Neural crest cell (in vitro differentiated cells): ENCODE measurements at places on chromosomes 7 and 10. TPM values are rescaled to one million over a fixed set of nuclear protein-coding genes. Genes with fewer than 3 reads are reported as not detected.

AGMO gene
- 0.51 and 1.0 TPM in 2 replicates for total RNA-seq

PILRA gene
- 2.6 and 2.7 TPM in 2 replicates for total RNA-seq

DNA sequence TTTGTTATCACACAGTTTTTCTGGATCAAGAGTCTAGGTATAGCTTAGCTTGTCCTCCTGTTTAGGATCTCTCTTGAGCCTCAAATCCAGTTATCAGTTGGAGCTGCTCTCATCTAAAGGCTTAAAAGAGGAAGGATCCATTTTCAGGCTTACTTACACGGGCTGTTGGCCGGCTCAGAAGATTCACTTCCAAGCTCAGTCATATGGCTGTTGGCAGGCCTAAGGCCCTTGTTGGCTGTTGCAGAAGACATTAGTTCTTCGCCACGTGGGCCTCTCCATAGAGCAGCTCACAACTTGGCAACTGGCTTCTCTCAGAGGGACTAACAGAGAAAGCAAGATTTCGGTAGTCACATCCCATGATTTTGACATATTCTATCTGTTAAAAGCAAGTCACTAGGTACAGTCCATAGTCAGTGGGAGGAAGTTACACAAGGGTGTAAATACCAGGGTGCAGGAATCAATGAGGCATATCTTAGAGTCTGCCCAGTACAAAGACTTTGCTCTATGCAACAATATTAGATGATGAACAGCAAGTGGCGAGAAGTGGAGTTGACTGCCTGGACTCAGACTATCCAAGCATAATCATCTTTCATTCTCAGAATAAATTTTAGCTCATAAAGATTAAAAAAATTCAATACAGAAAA, 280.1 kb upstream of the MBL2 start:
- no peaks in the 10 kb centered on the region for H3K4me1 ChIP-seq
- H3K4me3 ChIP-seq, result no peak overlapping the region
- no peaks in the 10 kb centered on the region for H3K27me3 ChIP-seq

DNA sequence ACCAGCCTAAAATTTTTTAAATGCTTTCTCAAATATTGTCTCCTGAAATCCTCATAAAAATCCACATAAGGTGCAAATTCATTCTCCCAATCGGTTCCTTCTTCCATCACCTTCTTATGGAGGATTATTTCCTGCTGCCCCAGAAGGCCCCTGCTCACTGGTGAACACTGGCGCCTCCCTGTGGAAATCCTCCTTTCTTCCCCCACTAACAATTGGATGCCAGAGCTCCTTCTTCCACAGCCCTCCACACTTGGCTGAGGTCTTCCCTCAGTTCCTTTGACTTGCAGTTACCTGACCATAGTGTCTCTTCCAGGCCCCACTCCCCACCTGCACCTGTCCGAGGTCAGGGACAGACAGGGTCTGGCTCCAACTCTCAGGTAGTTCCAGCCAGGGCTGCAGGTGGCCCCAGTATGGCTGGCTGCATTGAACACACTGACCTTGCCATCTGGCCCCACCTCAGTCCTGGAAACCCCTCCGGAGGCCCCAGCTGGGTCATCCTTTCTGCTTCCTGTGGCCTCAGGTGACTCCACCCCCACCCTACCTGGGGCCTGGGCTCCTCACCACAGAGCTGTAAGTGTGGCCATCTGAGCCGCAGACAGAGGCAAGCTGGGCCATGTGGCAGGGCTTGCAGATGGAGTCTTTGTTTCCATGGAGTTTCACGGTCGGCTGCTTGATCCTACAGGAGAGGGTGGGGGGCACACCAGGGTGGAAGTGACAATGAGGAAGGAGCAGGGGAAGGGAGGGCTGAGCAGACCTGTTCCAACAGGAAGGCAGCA, 18.4 kb downstream of the SPOCK2 start:
- peak overlapping the region; percentile 92 for H3K27ac ChIP-seq
- no peak for DNase-seq
- H3K4me1 ChIP-seq, result peaks cover 23% of the 10 kb centered on the region

DNA sequence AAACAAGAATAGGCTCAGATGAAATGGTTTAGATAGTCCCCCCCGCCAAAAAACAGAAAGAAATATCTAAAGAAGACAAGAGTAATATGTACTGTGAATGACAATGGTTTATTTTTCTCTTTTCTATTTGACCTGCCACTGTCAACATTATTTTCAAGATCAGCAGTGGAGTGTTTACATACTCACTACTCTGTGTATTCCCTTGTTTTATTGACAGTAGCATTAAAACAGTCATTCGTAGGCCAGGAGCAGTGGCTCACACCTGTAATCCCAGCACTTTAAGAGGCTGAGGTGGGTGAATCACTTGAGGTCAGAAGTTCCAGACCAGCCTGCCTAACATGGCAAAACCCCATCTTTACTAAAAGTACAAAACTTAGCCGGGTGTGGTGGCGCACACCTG, 245.3 kb upstream of the SLC26A5 start:
- no peaks in the 10 kb centered on the region for H3K36me3 ChIP-seq
- H3K4me3 ChIP-seq, result no peak overlapping the region
- H3K4me1 ChIP-seq, result peaks cover 9% of the 10 kb centered on the region
- no peak overlapping the region for H3K27ac ChIP-seq

DNA sequence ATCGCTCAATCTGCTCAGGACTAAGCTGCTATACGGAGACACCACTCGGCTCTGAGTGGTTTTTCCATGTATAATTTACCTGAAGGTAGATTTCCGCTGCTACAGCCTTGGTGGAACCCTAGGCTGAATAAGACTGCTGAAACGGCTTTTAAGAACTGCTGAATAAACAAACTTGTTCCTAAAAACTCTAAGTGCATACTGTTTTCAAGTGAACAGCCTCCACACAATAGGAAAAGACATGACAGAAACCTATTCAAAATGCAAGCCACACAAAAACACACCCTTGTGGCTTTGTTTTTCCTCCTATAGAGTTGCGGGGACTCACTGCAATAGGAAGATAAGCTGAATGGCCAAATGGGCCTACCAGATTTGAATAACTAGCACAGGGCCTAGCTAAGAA, 117.2 kb downstream of the UBE2H start:
- no peak overlapping the region for H3K4me3 ChIP-seq
- H3K36me3 ChIP-seq, result no peaks in the 10 kb centered on the region
- DNase-seq, result no peak
- no peak overlapping the region for H3K27ac ChIP-seq
- no peaks in the 10 kb centered on the region for H3K27me3 ChIP-seq

DNA sequence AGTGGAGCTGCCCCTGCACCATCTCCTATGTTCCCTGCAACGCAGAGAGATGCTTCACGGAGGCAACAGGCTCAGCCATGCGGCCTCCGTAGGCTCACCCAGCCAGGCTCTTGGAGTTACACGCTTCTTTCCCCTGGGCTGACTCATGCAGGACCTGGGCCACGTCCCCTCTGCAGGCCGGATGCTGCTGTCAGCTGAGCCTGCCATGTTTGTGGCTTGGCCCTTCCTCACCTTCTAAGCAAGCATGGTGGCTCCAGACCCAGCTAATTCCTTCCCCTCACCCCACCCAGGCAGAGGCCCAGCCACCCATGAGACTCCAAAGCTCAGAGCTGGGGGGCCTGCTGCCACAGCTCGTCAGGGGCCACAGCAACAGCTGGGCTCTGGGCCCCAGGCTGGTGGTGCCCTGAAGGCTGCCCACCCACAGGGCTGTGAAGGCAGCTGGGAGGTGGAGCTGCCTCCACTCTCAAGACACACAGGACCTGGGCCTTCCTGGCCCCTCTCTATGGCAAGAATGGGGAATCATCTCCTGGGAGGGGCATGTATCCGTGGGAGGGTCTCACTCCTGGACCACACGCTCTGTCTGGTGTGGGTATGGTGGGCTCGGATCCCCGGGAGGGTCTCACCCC, 219.6 kb downstream of the ELFN1 start:
- peaks cover 16% of the 10 kb centered on the region for H3K36me3 ChIP-seq
- H3K27me3 ChIP-seq, result no peaks in the 10 kb centered on the region
- H3K27ac ChIP-seq, result no peak overlapping the region
- H3K4me1 ChIP-seq, result no peaks in the 10 kb centered on the region

GRCh38 chr10:60186315-60187071, 203.2 kb downstream of the ANK3 start:
- peaks cover 2% of the 10 kb centered on the region for H3K36me3 ChIP-seq
- no peak for DNase-seq
- H3K4me1 ChIP-seq, result no peaks in the 10 kb centered on the region
- H3K27me3 ChIP-seq, result no peaks in the 10 kb centered on the region
- H3K27ac ChIP-seq, result no peak overlapping the region

- no peak overlapping the region for H3K4me3 ChIP-seq
- no peak overlapping the region for H3K27ac ChIP-seq
- no peak for DNase-seq
- H3K27me3 ChIP-seq, result peaks cover 2% of the 10 kb centered on the region
Observed at GRCh38 chr7:20249920-20250319, 32.7 kb upstream of the MACC1 start.

DNA sequence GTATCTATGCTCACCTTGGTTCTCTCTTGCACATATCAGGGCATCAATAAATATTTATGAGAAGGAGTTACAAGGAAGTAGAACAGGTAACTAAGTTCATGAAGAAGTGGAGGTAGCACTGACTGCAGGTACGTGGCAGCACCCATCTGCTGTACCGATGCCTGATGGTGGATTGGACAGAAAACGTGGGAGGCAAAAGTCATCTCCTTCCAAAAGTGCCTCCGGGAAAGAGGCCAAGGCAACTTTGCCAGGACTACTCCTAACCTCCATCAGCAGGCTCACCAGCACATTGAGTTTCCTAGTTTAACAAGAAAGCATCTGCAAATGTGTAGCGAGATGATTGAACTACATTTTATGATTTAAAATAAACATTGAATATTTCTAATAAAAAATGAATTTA, 248.8 kb downstream of the ANKRD7 start:
- no peaks in the 10 kb centered on the region for H3K36me3 ChIP-seq
- no peak overlapping the region for H3K4me3 ChIP-seq
- no peaks in the 10 kb centered on the region for H3K27me3 ChIP-seq

DNA sequence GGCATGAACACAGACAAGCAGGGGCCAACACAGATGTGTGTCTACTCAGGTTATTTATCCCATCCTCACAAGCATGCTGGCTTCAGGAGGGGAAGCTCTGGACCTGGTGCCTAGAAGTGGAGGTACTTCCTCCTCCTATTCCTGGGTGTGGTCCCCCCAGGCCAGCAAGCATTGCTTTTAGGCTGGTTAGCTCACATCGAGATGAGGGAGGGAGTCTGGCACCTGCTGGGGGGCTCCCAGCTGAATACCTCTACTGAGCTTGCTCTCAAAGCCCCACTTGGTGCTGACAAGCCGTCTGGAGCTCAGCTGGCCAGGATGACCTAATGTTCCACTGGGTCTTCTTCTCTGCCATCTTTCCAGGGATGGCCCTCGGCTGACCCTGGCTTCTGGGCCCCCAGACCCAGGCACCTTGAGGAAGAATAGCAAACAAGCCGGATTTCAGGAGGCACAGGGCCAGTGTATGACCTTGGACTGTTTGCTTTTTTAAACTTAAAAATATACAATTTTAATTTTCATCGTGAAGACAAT, 26.8 kb downstream of the FAM241B start:
- H3K4me1 ChIP-seq, result peaks cover 8% of the 10 kb centered on the region
- no peak overlapping the region for H3K4me3 ChIP-seq
- no peaks in the 10 kb centered on the region for H3K36me3 ChIP-seq
- no peak overlapping the region for H3K27ac ChIP-seq
- no peaks in the 10 kb centered on the region for H3K27me3 ChIP-seq

DNA sequence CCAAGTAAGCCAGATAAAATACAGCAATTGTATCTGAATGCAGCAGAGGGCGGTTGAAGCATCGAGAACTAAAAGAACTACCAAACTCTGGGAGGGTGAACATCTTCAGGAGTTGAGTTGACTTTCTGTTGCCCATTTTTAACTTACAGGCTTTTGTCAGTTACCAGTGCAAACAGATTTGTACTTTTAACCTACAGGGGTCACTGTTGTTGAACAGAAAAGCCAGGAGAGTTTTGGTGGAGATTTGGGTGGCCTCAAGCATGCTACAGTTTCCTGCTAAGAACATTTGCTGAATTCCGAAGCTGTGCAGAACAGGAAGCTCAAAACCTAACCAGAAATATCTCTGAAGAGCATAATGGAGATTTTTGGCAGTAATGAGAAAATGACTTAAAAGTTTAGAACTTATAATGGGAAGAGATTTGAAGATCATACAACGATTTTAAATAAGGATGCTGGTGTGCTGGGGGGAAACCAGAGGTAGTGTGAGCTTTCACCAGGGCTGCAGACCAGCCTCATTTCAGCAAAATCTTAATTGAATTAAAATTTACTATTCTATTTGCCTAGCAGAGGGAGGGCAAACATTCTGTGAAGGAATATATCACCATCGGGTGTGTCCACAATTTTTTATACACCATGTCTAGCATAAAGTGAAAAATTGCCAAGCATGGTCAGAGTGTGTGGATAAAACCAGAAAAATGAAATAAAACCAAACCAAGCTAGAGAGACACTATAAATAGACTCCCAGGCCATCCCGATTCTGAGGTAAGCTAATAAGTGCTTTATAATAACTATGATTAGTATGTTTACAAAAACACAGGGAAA, 208.6 kb upstream of the CCDC6 start:
- no peaks in the 10 kb centered on the region for H3K27me3 ChIP-seq
- peaks cover 4% of the 10 kb centered on the region for H3K36me3 ChIP-seq
- no peak for DNase-seq
- no peaks in the 10 kb centered on the region for H3K4me1 ChIP-seq

DNA sequence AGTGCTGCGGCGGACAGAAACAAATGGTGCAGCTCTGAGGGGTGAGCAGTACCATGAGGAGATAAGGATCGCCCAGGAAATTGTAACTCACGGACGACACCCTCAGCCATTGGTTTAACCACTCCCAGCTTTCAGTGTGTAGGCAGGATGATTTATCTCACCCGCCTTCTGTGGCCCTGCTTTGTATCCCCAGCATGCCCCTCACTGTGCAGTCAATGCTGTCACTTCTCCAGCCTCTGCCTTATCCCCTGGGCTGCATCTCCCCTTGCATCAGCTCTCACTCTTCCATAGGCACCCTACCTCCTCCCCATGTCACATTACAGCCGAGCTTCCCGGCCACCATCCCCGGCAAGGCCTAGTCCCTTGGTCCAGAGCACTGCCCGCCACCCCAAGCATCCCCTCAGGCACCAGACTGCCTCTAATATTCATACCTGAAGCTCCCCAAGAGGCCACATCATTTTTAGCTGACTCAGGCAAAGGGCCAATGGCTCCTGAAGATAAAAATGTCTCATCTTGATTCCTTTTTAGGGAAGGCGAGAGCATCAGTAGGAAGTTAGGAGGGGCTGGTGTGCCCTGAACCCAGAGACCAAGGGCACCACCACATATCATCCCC, 77.1 kb downstream of the CARD11 start:
- no peak overlapping the region for H3K4me3 ChIP-seq
- DNase-seq, result no peak
- no peak overlapping the region for H3K27ac ChIP-seq
- no peaks in the 10 kb centered on the region for H3K4me1 ChIP-seq
